Stimulated activated CD8-positive, alpha-beta memory T cell treated with anti-CD3 and anti-CD28 coated beads, Interleukin-12 subunit alpha, Interleukin-12 subunit beta, amount 100 ng/mL, for 4 hours (primary cell): ENCODE measurements at places on chromosomes 2 and 18.

- DNase-seq, result no peak
Measured at GRCh38 chr18:56967035-56967434, 179.9 kb upstream of the BOD1L2 start.

GRCh38 chr2:160942476-160943142, 217.6 kb upstream of the TANK start:
- DNase-seq, result no peak

- DNase-seq, result no peak
Measured at GRCh38 chr2:150705767-150706166, 218.3 kb upstream of the RND3 start.

DNA sequence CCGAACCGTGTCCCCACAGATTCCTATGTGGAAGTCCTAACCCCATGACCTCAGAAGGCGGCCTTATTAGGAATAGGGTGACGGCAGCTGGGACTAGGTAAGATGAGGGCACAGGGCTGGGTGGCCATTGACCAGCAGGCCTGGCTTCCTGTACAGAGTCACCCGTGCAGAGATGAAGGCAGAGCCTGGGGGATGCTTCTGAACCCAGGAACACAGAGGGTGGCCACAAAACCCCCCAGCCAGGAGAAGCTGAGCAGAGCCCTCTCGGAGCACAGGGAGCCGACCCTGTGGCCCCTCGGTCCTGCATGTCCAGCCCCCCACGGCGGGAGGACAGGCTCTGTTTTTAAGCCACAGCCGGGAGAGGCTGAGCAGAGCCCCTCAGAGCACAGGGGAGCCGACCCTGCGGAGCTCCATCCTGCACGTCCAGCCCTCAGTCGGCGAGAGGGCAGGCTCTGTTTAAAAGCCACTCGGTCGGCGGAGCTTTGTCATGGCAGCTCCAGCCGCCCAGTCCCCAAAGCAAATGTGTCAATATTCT, 2.7 kb downstream of the PDCD1 start:
- DNase-seq, result no peak

DNA sequence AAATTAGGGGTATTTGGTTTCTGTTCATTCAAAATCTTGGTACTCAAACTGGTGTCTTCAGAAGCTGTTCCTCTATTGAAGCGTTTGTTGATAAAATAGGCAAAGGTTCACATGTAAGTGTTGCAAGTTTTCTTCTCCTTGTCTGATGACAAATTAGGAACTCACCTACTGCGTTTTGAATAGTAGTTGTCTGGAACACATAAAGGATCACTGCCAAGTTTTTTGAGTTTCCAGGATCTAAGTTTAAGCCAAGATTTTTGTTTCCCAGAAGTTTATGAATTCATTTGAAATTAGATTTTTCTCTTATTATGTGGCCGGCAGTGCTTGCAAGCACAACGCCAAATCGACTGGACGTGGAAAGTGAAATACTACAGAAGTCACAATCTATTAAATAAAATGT, 85.4 kb downstream of the ARHGEF33 start:
- DNase-seq, result no peak

- no peak for DNase-seq
Measured at GRCh38 chr2:108404784-108405397, 27.1 kb downstream of the SULT1C4 start.

- DNase-seq, result peak; percentile 24
Measured at GRCh38 chr2:127829845-127830246, 18.9 kb upstream of the WDR33 start.

DNA sequence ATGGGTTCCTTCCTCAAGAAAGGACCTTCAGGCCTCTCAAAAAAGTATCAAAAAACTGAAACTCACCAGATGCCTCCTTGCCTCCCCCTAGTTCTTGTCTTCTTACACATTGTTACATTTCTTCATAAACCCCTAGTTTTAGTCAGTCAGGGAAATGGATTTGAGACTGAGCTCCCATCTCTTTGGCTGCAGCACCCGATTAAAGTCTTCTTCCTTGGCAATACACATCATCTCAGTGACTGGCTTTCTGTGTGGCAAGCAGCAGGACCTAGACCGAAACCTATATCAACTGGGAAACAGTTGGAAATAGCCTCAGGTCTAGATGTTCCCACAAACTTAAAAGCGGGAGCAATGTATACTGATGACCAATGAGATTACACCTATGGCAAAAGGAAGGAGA, 512.2 kb upstream of the PKDCC start:
- DNase-seq, result no peak

DNA sequence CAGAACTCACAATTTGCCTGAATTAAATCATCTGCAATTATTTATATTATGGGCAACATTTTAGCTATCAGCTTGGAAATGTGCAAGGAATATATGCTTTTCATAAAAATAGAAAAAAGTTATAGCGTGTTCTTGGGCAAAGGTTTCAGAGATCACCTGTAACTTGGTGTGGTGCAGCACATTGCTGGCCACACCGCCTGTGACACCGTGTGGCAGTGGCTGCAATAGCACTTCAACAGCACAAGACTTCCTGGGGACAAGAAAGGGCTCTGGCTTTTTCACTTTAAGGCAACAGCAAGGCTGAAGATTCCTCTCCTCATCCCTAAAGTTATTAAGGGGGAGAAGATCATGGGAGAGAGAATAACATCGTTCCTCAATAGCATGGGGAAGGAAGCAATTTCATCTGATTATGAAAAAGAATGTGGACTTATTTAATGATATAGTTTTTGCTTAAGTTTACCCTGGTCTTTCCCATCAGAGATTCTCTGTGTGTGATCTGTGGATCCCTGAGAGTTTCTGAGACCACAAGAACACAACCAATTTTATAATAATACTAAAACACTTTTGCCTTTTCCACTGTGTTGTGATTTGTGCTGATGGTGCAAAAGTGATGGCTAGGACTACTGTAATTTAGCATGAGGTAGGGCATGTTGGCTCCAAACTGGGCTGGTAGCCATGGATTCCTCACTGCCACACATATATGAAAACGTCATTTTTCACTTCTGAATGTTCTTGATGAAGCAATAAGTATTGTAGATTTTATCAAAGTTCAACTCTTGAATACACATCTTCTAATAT, 15.0 kb upstream of the SERPINB3 start:
- DNase-seq, result no peak

DNA sequence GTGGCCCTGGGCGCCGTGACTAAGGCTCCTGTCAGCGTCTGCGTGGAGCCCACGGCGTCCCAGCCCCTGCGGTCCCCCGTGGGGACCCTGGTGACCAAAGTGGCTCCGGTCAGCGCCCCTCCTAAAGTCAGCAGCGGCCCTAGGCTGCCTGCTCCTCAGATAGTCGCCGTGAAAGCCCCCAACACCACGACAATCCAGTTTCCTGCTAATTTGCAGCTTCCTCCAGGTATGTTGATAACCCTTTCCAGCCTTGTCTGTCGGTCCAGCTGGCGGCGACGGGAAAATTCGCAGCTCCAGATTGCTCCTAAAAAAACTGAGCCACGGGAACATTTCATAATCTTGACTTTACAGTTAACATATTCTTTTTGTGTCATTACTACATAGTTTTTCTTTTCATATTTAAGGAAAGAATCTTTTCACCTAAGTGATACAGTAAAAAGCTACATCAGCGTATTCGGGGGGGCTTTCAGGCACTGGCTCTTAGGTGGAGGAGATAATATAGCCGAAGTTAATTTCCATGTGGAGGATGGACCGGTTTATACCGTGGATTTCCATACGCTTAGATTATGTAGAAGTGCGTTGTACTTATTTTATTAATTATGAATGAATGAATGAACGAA, 916 bp downstream of the TAF4B start:
- DNase-seq, result no peak

DNA sequence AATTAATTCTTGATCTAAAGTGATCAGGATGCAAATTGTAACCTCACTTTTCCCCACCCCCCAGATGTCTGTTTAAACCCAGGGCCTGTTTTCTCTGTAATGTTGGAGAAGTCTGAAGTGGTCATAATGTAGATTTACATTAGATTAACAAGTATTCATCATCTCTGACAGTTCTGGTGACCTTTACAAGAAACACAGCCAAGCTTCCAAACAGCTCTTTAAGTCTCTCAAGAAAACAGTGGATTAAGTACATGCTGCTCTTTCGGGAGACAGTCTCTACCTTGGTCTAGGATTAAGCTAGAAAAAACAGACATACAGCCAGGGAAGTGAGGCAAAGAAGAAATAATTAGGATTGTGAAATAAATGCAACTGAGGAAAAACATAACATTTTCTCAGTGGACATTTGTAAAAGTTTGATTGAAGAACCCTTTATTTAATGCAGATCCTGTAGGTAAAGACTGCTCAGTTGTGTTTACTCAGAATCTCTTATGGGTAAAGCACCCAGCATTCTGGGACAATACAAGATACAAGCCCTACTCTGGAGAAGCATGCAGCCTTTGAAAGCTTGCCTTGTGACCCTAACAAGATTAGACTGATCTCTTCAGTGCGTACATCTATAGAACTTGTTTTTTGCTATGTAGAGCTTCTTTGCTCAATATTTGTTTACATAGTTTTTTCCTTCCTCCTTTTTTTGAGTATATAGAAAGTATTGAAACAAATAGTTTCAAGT, 203.9 kb downstream of the PHLPP1 start:
- DNase-seq, result no peak

DNA sequence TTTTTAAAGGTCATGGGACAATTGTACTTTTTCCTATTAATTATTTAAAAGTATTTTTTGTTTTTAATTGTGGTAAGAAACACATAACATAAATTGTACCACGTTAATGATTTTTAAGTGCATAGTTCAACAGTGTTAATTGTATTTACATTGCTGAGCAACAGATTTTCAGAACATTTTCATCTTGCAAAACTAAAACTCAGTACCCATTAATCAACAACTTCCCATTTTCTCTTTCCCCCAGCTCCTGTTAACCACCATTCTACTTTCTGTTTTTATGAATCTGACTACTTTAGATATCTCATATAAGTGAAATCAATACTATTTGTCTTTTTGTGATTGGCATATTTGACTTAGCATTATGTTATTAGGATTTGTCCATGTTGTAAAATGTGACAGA, 483.9 kb upstream of the ZNF804A start:
- DNase-seq, result no peak

DNA sequence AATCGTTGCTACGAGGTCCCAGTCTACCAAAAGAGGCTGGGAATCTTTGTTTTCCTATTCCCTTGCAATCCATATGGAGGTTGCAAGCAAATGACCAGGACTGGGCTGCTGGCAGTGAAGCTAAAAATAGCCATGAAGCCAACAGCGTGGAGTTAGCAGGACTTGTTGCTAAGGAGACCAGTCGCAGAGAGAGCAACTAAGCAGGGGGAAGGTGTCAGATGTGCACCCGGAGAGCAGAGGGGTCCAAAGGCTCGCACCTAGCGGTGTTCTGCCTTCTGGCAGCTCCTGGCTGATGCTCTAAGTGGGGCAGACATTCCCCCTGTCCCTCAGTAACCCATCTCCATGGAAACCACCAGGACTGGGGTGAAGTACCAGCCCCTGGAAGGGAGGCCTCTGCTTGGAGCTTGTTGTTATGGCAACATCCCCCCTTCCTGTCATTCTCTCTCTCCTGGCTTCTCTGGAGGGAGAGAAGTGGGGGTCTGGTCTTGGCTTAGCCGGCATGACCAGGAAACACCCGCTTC, 84.6 kb downstream of the DNMT3A start:
- DNase-seq, result no peak

DNA sequence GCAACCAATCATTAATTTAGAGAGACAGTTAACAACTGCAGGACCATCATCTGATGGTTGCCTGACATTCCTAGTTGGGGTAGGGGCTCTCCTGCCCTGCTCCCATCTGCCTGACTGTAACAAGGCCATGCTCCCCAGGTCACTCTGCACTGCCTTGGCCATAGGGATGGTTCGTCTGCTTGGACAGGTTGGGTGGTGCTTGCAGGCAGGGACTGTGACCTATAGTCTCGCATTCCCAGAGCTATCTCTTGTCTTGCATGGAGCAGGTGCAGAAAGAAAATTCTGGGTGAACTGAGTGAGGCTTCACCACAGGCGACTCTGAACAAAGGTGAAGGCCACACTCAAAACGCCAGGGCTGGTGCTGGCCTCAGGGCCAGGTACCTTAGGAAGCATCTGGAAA, 64.7 kb downstream of the EMILIN2 start:
- DNase-seq, result no peak

DNA sequence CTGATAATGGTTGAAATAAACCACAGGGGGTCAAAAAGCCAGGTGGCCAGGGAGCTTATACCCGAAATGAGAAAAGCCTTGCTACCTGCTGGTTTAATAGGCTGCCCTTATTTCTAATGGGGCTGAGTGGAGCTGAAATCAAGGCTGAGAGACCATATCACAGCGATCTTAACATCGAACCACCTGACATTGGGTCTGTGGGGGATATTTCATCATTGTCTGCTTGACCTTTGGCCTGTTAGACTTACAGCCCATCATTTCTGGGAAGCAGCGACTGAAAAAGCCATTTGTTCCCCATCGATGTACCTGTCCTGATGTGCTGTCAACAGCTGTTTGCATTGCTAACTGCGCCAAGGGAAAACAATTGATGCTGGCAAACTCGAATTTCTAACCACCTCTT, 199.7 kb upstream of the SLC14A2 start:
- no peak for DNase-seq

- DNase-seq, result no peak
Measured at GRCh38 chr18:79941473-79942119, 9.9 kb downstream of the SLC66A2 start.

DNA sequence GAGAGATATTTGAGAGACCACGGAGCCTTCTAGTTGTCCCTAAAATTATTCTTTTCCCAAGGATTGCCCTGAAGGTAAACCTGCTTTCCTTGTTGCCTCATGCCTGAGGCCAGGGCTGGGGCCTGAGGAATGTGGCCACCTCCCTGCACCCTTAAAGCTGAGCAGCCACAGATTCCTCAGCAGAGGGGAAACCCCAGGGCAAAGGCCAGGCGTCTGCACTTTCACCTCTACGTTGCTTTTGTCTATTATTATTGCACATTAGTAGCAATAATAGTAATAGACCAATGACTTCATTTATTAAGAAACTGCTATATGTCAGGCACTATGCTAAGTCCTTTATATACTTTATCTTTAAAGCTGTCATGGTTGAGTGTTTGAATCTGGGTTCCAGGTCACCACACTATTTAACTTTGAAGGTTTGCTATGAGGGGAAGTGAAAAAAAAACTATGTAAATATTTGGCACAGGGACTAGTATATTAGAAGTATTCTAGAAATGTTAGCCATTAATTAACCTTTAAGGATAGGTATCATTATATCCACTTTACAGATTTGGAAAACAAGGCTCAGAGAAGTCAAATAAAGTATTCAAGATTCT, 104.2 kb downstream of the LRRC30 start:
- no peak for DNase-seq

DNA sequence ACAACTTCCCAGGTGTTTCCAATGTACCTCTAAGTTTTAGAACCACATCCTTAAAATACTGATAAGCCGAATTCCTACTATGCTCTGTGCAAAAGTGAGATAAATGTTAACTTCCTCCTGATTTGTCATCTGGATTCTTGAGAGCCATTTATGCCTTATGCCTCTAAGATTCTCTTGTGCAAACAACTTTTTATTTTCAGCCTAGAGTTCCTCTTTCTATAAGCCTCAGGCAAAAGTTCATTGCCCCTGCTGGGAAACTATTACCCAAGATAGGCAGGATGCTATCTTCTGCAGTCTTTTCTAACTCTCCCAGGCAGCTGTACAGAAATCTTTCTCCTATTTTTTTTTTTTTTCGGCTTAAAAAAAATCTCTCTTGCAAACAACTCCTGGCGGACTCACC, 216.1 kb downstream of the KCNJ3 start:
- DNase-seq, result no peak

GRCh38 chr2:42964439-42965083, 172.2 kb upstream of the HAAO start:
- no peak for DNase-seq
